Right ventricle myocardium inferior (tissue), 1 donor: ENCODE measurements at places on chromosomes 5 and 9. TPM values are rescaled to one million over a fixed set of nuclear protein-coding genes. Genes with fewer than 3 reads are reported as not detected.
A peak's percentile ranks its signal among the peaks of the same experiment; 100 is the strongest.

GRCh38 chr9:100070104-100071041 is 28.4 kb downstream of the ERP44 start:
- DNase-seq, result no peak

DNA sequence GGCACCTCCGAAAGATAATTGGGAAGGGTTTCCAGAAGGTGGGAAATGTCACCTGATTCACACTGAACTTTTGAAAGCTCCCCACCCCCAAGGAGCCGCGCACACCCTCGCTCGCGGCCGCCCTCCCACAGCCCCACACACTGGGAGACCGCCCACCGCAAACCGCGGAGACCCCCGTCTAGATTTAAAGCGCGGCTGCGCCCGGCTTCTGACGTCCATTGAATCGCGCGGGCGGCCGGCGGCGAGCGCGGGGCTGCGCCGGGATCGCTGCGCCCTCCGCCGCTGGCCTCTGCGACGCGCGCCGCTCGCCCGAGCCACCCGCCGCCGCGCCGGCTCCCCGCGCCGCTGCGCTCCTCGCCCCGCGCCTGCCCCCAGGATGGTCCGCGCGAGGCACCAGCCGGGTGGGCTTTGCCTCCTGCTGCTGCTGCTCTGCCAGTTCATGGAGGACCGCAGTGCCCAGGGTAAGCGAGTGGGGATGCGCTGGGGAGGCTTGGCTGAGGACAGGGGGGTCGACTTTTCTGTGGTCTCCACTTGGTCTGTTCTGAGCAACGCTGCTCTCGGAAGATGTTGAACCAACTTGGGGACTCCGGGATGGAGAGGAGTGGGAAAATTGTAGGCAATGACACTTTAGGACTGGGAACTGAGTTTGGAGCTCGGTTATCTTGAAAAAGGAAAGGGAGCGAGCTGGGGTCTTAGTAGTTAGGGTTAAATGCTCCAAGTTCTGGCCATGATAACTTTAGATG is at the start of gene FST:
Gene FST, plus strand, starts transcription at position 214 of the 743 bp plus-strand sequence. Its CDS starts 163 bp downstream, at position 377.
- peak; percentile 65 for DNase-seq

GRCh38 chr9:70975821-70976220 is 145.6 kb downstream of the TRPM3 start:
- DNase-seq, result no peak

Gene GEMIN5
- total RNA-seq, result 13.0 TPM

- DNase-seq, result peak; percentile 49
These were observed 21.4 kb downstream of the OR2V1 start for GRCh38 chr5:181109489-181110013.

Gene FASTKD3
- total RNA-seq, result 7.9 TPM

DNA sequence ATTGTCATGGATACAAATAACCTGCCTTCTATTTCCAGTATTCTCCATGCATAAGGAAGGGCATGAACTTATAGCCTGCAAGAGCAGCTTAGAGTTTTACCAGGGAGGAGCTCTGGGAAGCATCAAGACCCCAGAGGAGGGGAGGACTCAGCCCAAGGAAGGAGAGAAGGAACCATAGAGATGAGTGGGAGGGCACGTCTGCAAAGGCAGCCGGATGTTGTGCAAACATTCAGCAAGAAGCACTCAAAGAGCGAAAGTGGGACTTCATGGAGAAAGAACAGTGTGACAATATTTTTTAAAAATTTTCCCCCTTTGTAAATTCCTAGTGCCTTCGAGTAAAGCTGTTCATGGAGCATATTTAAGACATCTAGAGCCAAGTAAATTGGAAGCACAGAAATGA is 270.1 kb upstream of the PTGER4 start:
- no peak for DNase-seq

GRCh38 chr9:4038182-4038723 is 261.6 kb downstream of the GLIS3 start:
- DNase-seq, result no peak

DNA sequence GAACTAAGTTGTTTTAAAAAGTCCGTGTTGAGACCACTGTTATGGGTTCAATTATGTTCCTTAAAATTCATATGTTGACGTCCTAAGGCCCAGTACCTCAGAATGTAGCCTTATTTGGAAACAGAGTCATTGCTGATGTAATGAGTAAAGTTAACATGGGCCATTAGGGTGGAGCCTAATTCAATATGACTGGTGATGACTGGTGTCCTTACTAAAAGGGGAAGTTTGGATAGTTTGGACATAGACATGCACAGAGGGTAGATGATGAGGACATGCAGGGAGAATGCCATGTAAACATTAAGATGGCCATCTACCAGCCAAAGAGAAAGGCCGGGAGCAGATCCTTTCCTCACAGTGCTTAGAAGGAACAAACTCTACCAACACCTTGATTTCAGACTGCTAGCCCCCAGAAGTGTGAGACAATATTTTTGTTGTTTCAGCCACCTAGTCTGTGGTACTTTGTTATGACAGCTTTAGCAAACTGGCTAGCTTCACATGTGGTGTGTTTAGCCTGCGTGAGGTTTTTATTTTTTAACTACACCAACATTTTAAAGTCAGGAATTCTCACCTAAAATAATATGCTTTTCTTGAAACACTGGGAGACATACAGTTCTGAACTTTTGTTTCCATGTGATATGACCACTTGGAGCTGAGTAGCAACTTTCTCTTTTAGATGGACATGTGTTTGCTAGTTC is 135.3 kb downstream of the YIPF5 start:
- no peak for DNase-seq

- no peak for DNase-seq
These were observed at the start of gene CYSRT1 for GRCh38 chr9:137224830-137225694. TSS of gene CYSRT1 (plus strand) at chr9:137225174. CDS start at chr9:137225622, 448 bp downstream.

GRCh38 chr5:97094579-97095317 is 47.7 kb downstream of the LIX1 start:
- DNase-seq, result peak; percentile 56

Gene HRH2
- total RNA-seq, result 46.6 TPM

DNA sequence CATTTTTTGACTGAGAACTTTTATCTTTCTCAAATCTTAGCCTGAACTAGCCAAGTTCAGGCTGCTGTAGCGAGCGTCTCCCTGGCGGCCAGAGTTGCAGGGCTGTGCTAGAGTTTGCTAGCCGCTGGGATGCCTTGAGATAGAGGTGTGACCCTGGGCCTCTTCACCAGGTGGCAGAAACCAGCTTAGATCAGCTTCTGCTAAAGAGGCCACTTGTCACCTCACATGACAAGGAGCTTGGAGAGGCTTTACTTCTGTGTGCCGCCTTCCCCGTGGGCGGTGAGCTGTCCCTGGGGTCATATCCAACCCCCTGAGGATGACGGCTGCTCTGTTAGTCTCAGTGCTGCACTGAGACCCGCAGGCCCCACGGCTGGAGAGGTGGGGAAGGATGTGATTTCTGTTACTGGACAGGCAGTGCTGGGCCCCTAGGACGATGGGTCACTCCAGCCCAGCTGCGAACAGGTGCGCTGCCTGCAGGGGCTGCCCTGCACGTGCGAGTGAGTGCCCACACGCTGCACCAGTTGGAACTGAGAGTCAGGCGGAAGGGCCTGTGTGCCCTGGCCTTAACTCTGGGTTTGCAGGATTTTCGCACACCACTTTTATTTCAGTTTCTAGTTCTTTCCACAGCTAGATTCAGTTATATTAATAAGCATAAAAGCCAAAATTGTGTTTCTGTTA is 63.8 kb downstream of the EHMT1 start:
- DNase-seq, result no peak

Gene KCNMB1
- 0.76 TPM for total RNA-seq

GRCh38 chr5:64767959-64768357 is 533 bp downstream of the SREK1IP1 start:
- DNase-seq, result no peak

Gene SELENOP
- total RNA-seq, result 284 TPM

Gene UIMC1
- 34.3 TPM for total RNA-seq

Gene SPINK6
- not detected for total RNA-seq

DNA sequence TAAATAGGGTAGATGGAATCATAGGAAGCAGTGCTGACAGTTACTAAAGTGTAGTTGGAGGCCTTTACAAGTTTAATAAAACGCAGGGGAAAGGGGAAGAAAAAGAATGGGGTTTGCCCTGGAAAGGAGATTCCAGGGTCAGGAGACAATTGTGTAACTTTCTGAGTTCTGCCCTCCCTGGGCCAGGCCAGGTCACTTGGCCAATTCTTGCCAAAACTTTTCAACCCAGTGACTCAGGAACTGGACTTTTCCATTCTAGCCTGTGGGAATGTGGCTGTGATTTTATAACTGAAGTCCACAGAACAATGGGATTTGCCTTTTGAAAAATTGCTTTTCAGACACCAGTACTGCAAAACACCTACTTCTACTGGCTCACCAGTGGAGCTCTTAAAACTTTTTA is 289.8 kb upstream of the ANKRD55 start:
- DNase-seq, result no peak

DNA sequence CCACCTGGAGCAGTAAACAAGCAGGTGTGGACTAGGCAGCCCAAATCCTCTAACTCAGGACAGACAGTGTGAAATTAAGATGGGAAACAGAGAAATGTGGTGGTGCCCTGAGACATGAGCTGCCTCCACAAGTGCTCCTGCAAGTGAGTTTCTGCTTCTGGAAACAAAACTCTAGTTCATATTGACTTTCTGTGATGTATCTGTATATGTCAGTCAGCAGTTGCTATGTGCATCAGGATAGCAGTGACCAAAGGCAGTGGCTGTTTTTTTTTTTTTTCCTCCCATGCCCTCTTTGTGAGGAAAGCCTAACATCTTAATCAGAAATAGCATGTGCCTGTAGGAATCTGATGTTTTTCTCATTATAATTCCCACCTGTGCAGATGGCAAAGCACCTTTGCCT is 318.4 kb upstream of the SEMA6A start:
- no peak for DNase-seq

GRCh38 chr5:147504011-147504410 is 5.9 kb downstream of the DPYSL3 start:
- DNase-seq, result no peak
